Fibroblast of skin of right quadriceps (primary cell): ENCODE measurements at places on chromosomes 2 and 18.

GRCh38 chr18:69574401-69574800, 173.7 kb downstream of the DOK6 start:
- DNase-seq, result peak; percentile 34

DNA sequence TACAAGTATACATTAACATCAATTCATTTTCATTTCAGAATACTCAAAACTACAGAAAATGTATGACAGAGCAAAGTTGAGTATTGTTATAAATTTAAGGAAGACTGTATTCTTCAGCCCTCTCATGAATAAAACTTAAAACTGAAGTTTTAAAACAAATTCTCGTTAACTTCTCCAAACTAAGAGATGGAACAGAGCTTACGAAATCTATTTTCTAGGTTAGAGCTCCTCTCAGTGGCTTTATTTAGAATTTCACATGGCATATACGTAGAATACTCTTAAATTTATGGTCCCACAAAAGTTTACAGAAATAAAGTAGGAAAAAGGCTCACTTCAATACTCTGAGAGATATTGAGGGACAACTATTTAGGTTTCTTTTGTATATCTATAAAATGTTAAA, 612.1 kb downstream of the KCNJ3 start:
- DNase-seq, result peak; percentile 4

GRCh38 chr2:30932870-30933269, 125.6 kb upstream of the CAPN13 start:
- no peak for DNase-seq

GRCh38 chr18:1976484-1976883, 594.8 kb downstream of the METTL4 start:
- no peak for DNase-seq
